ENCODE measurements at places on chromosomes 6 and 20. TPM values are rescaled to one million over a fixed set of nuclear protein-coding genes. Genes with fewer than 3 reads are reported as not detected.
A peak's percentile ranks its signal among the peaks of the same experiment; 100 is the strongest.

The RIMS4 gene
- 0.42 TPM for total RNA-seq

The TXLNB gene
- total RNA-seq: 128 TPM

The TGM2 gene
- 450 TPM for total RNA-seq

DNA sequence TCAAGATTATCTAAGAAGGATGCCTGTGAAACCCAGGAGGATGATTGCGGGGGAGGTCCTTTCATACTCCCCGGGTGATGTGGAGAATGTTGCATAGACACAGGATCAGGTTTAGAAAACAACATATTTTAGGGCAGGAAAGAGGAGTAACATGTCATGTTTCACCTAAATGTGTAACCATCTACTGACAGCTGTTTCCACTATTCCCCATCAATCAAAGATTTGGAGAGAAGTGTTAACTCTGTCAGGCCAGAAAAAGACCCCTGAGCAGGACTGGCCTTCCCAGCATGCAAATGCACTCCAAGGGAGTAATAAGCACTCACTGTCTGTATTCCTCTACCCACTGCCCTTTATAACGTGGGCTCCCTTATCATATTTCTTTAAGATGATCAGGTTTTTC, 148.0 kb upstream of the KCNK16 start:
- no peak for DNase-seq
- no peak overlapping the region for H3K4me3 ChIP-seq
- H3K36me3 ChIP-seq: no peaks in the 10 kb centered on the region
- peaks cover 5% of the 10 kb centered on the region for H3K4me1 ChIP-seq
- H3K27ac ChIP-seq: no peak overlapping the region

DNA sequence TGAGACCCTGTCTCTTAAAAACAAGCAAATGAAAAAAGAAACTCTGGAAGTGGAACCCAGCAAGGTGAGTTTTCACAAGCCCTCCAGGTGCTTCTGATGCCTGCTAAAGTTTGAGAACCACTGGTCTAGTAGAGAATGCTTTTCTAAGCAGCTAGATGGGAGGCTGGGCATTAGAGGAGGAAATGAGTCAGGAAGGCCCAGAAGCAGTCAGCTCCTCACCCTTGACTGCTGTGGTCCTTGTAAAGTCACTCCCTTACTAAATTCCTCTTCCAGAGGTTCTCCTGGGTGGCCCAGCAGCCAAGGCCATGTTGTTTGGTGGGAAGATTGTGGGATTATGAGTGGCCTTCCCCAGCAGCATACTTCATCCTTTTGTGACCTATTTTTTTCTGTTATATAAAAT, 52.0 kb upstream of the FYN start:
- no peaks in the 10 kb centered on the region for H3K4me1 ChIP-seq
- DNase-seq: no peak
- no peaks in the 10 kb centered on the region for H3K36me3 ChIP-seq
- H3K27me3 ChIP-seq: no peaks in the 10 kb centered on the region
- H3K4me3 ChIP-seq: no peak overlapping the region
- H3K27ac ChIP-seq: no peak overlapping the region

- H3K36me3 ChIP-seq: peaks cover 12% of the 10 kb centered on the region
- H3K4me1 ChIP-seq: peaks cover 10% of the 10 kb centered on the region
- H3K4me3 ChIP-seq: no peak overlapping the region
- DNase-seq: no peak
Measured at GRCh38 chr6:3124667-3125066, 6.2 kb downstream of the BPHL start.

DNA sequence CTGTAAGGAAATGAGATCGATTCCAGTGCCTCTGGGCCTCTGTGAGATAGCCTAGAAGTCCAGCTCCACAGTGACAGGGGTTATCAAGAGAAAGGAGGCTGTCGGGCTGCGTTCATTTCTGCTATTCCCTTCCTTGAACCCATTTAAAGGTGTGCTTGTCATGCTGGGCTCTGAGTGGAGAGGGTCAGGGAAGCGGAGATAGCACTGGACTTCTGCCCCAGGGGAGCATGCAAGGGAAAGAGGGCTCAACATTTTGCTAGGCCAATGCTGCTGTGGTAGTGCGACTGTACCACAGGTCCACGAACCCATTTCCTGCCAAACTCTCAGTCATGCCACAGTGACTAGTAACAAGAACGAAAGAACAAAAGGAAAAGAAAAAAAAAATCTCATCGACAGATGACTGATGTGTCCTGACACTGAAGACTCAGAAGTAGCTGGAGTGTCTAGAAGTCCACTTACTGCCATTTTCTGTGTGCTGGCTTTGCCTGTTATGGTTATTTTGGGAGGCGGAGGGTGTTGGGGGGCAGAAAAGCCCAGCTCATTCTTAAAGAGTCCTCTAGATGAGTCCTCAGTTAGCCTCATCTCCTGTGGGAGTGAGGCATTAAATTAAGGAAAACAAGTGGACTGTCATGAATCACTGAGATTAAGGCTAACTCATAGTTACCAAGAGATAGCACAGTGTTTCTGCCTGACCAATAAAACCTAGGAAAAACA, 8.1 kb downstream of the NEDD9 start:
- DNase-seq: no peak
- peaks cover 76% of the 10 kb centered on the region for H3K4me1 ChIP-seq
- no peak overlapping the region for H3K4me3 ChIP-seq
- no peaks in the 10 kb centered on the region for H3K36me3 ChIP-seq
- H3K27ac ChIP-seq: peak overlapping the region; percentile 90

GRCh38 chr20:50070361-50070760, 42.6 kb downstream of the UBE2V1 start:
- no peak overlapping the region for H3K4me3 ChIP-seq
- DNase-seq: no peak
- no peaks in the 10 kb centered on the region for H3K27me3 ChIP-seq
- H3K36me3 ChIP-seq: no peaks in the 10 kb centered on the region
- H3K4me1 ChIP-seq: peaks cover 17% of the 10 kb centered on the region

- H3K27ac ChIP-seq: peak overlapping the region; percentile 55
- no peaks in the 10 kb centered on the region for H3K36me3 ChIP-seq
- H3K4me3 ChIP-seq: no peak overlapping the region
- H3K4me1 ChIP-seq: peaks cover 98% of the 10 kb centered on the region
Measured at GRCh38 chr20:5146099-5146668, 19.4 kb downstream of the CDS2 start.

- H3K4me3 ChIP-seq: no peak overlapping the region
- H3K27me3 ChIP-seq: peaks cover 19% of the 10 kb centered on the region
- no peak for DNase-seq
- H3K4me1 ChIP-seq: no peaks in the 10 kb centered on the region
Measured at GRCh38 chr20:46157625-46158024, 39.5 kb downstream of the CD40 start.

GRCh38 chr6:101079696-101080270, 198.7 kb upstream of the ASCC3 start:
- H3K36me3 ChIP-seq: no peaks in the 10 kb centered on the region
- DNase-seq: no peak
- no peaks in the 10 kb centered on the region for H3K27me3 ChIP-seq
- no peak overlapping the region for H3K27ac ChIP-seq
- H3K4me3 ChIP-seq: no peak overlapping the region

DNA sequence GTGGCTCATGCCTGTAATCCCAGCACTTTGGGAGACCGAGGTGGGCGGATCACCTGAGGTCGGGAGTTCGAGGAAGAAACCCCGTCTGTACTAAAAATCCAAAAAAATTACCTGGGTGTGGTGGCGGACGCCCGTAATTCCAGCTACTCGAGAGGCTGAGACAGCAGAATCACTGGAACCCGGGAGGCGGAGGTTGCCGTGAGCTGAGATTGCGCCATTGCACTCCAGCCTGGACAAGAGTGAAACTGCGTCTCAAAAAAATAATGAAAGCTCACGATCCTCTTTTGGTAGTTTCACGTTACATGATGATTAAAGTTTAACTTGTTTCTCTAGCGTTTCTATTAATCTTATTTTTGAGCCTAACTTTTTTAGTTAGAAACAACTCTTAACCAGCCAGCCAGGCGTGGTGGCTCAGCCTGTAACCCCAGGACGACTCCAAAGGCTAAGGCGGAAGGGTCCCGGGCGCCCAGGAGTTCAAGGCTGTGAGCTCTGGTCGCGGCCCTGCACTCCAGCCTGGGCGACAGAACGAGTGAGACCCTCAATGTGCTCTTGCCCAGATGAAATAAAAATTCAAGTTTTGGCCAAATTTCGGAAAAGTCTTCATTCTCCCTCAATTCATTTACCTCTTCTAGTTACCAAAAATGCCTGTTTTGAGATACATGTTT, 1.2 kb upstream of the WRNIP1 start:
- H3K27ac ChIP-seq: peak overlapping the region; percentile 86
- H3K36me3 ChIP-seq: no peaks in the 10 kb centered on the region
- H3K4me1 ChIP-seq: peaks cover 32% of the 10 kb centered on the region
- DNase-seq: no peak
- H3K4me3 ChIP-seq: peak overlapping the region; percentile 55
- no peaks in the 10 kb centered on the region for H3K27me3 ChIP-seq

DNA sequence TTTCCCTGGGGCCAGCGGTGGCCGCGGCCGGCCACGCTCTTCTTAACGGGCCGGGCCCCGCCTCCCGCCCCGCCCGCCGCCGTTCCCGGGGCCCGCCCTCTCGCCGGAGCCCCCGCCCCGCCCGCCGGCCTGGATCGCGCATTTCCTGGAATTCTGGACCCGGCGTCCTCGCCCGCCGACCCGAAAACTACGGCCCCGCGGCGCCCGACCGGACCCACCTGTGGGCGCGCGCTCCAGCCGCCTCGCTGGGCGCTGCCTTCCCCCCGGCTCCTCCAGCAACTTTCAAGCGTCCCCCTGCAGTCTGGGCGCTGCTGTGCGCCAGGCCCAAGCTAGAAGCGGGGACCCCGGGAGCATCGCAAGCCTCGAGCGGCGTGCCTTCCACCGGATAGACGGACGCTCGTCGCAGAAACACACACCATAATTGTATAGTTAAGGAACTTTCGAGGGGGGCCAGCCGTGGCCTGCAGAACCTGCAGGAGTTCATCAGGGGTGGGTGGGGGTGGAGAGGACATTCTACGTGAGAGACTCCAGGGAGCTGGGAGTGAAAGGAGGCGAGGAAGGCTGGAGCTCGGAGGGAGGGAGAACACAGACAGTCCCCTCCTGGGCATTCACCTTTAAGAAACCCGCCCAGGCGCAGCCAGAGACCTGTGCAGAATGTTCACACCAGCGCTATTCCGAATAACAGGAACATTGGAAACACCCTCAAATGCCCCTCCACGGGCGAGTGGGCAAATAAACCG, at the start of gene ADA:
TSS of gene ADA (minus strand) at position 16 of the 740 bp plus-strand sequence. CDS start 92 bp downstream, outside the sequence.
- H3K4me1 ChIP-seq: peaks cover 11% of the 10 kb centered on the region
- peak within 1 kb of the TSS; percentile 83 for H3K27ac ChIP-seq
- H3K36me3 ChIP-seq: no peaks in the 10 kb centered on the region
- peak; percentile 79 for DNase-seq
- H3K27me3 ChIP-seq: no peaks in the 10 kb centered on the region

Data from heart right ventricle (tissue), 16 donors.